ENCODE measurements at places on chromosomes 4 and X.

DNA sequence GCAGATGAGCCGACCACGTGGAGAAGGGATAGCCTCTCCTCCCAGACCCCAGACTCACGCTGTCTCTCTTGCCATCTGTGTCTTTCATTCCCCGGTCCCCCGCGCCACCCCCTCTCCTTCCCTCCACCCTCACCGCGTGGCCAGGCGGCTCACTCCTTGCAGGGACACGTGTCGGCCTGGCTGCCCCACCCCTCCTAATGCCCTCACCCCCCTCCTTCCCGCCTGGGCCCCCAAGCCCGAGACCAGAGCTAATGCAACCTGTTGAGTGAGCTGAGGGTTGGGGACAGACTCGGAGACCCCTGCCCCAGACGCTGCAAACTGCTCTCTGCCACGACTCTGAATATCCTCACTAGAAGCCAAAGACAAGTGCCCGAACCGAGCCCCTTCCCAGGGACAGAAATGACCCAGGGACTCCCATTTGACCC lies 1.8 kb downstream of the SLC38A5 start:
- no peak for DNase-seq

GRCh38 chr4:57094832-57095223 lies 15.4 kb downstream of the IGFBP7 start:
- no peak for DNase-seq

DNA sequence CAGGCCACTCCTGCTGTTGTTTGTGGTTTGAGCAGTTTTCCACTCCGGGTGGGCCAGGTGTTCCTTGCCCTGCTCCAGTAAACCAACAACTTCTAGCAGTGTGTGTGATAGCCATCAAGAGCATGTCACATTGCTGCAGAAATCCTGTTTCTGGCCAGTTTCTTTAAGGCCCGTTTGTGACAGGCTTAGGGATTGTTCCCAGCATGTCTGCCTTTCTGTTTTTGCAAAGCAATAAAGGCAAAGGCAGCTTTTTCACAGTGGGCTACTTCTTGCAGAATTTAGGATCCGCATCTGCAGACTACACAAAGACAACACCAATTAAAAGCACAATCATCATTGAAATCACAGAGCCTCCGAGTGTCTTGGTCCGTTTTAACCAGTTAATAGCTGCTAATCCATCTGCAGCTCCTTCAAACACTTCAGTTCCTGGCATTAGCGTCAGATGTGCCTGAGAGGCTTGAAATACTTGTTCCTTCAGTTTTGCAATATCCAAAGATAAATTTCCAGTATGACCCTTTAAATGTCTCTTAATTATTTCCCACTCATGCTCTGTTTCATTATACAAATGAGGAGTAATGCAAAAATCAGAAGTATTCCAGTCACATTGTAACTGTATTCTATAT lies 65.1 kb downstream of the ADAM29 start:
- no peak for DNase-seq

DNA sequence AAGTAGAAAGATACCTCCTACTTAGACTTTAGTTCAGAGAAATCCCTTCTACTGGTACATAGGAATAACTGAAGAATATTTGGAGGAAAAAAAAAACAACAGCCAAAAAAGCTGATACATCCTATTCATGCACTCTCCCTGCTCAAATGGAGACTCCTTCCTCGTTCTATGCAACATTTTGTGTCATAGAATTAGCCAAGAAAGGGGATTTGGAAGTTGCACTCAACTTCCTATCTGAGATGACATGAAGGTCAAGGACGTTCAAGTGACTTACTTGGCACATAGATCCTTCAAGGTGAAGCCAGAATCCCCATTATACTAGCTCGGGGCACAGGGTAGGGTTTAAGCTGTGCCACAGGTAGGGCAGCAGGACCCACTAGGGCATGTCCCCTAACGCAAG lies 56.2 kb upstream of the S100G start:
- no peak for DNase-seq

GRCh38 chr4:66178906-66179305 lies 508.6 kb upstream of the EPHA5 start:
- no peak for DNase-seq

GRCh38 chr4:94403751-94404150 lies 48.0 kb upstream of the PDLIM5 start:
- DNase-seq: no peak

GRCh38 chr4:24471486-24472160 lies 112.7 kb downstream of the DHX15 start:
- no peak for DNase-seq

DNA sequence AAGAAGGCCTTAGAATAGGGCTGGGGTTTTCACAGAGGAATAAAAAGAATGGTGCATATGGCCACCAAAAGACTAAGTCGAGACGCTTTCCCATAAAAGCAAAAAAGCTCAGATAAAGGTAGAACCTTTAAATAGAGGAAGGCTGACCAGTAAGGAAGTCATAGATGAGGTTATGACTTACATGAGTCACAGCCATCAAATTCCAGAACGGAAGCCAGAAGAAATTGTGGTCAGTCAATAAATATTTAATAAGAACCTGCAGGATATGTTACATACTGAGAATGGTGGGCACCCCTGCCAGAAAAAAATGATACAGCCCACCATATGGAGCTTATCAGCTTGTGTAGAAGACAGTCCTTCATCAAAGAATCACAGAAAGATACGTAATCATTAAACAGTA lies 120.1 kb downstream of the MANBA start:
- no peak for DNase-seq

GRCh38 chr4:10639100-10639499 lies 45.5 kb downstream of the CLNK start:
- DNase-seq: no peak

GRCh38 chr4:75733369-75733768 lies 9.0 kb downstream of the USO1 start:
- DNase-seq: no peak

DNA sequence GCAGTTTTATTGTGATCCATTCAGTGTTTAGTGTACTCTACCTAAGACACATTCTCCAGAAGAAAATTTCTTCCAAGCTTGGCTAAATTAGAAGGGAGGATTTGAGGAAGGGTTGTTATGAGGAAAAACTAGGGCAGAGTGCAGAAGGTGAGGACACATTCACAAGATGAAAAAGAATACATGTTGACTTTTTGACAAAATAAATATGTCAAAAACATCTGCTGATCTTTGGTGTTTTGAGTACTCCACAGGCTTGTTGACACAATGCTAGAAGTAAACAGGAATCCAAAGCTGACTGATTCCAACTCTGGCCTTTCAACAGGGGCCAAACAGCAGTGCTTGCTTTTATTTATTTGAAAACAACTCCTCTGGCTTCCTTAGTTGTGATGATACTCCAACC lies 125.8 kb upstream of the SLC7A11 start:
- DNase-seq: no peak

DNA sequence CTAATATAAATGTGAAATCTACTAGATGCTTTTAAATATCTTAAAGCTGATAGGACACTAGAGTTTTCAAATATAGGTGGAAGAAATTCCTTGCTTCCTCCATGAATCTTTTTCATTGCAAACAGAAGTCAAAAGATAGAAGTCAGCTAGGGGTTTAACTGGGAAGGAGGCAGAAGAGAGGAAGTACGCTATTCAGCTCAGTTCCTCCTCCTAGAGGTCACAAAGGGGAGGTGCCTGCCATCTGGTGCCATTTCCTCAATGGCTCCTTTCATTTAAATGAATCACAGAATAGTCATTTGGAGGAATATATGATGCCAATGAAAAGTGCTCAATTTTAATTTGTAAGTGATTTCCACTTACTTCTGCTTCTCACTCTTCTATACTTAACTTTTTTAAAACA lies 8.5 kb downstream of the COL25A1 start:
- DNase-seq: no peak

DNA sequence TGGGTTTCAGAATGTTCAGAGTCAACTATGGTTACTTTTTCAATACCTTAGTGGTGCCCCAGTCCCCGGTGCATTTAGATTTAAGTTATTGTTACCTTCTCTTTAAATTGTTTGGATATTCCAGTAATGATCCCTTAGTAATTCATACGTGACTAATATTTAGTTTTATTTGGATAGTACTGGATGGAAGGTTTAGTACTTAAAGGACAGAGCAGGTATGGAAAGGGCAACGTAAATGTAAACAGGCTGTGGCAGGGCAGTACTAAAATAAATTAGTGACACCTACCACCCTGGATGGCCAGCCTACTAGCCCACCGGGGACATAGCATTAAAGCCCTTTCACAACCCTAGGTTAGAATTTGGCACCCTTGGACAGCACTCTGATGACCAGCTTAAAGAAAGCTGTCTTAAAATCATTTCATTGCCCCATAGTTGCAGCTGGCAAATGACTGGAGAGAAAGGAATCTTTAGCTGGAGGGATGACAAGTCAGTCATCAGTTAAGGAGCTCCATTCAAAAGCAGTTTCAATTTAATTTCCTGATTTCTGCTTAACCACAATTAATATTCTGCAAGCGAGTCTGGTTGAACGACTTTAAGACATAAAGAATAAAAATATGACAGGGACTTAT lies 16.4 kb downstream of the PLP1 start:
- no peak for DNase-seq

DNA sequence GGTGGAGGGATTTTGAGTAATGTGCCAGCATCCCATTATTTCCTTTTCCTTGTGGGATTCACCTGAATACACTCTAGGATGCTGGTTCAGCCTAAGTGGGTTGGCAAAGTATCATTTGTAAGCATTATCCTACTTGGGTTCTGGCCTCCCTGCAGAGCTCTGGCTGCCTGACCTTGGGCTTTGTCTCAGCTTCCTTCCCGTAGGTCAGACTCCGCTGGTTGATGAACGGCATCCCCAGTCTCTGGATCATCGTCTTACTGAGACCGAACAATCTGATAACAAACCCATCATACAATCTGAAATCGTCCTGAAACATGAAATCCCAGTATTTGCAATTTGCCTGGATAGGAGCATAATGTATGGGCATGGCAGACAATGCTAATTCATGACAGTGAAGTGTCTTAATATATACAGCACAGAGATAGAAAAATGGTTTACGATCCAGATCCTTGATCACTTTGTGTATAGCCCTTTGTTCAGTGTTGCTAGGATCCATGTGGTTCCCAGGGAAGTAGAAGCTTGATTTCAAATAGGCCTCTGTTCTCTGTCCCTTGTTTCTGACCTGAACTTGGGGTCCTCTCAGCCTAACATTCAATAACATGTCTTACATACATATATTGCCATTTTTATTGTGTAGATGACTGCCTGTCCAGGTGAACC lies 5.5 kb downstream of the MID2 start:
- DNase-seq: no peak

DNA sequence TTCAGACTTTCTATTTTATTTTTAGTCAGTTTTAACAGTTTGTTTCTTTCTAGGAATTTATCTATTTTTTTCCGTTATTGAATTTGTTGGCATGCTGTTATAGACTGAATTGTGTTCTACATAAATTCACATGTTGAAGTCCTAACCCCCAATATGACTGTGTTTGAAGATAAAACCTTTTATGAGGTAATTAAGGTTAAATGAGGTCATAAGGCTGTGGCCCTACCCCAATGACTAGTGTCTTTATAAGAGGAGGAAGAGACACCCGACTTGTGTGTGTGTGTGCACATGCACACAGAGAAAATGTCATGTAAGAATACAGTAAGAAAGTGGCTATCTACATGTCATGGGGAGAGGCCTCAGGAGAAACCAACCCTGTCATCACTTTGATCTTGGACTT lies 146.3 kb downstream of the BRWD3 start:
- DNase-seq: no peak

GRCh38 chr4:105148356-105148755 lies 1.7 kb downstream of the TET2 start:
- no peak for DNase-seq

- no peak for DNase-seq
These were observed 252.4 kb downstream of the SPOCK3 start for GRCh38 chr4:166981847-166982246.

GRCh38 chr4:52112411-52112810 lies 61.3 kb downstream of the SPATA18 start:
- DNase-seq: no peak

GRCh38 chr4:168683595-168683994 lies 186.7 kb downstream of the PALLD start:
- no peak for DNase-seq

GRCh38 chrX:105715746-105716145 lies 106.6 kb upstream of the NRK start:
- DNase-seq: no peak

- DNase-seq: no peak
These were observed 608.4 kb downstream of the ANKRD50 start for GRCh38 chr4:124104101-124104500.

DNA sequence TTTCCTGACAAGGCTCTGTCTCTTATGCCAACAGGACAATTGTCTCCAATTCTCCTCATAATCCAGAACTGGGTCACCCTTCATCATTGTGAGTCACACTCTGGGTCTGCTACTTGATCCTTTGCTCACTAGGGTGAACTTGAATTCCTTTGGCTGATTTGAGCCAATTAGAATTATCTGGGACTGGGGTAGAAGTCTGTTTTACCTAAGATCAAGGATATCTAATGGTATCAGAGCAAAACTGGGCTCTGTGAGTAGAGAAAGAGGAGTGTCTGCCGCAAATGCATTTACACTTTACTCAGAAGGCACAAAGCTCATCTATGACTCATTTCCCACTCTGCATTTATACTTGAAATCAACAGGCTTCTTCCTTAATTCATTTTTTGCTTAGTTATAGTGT lies 72.6 kb downstream of the PITX2 start:
- no peak for DNase-seq

GRCh38 chrX:84108584-84108983 lies 79.4 kb downstream of the RPS6KA6 start:
- no peak for DNase-seq

DNA sequence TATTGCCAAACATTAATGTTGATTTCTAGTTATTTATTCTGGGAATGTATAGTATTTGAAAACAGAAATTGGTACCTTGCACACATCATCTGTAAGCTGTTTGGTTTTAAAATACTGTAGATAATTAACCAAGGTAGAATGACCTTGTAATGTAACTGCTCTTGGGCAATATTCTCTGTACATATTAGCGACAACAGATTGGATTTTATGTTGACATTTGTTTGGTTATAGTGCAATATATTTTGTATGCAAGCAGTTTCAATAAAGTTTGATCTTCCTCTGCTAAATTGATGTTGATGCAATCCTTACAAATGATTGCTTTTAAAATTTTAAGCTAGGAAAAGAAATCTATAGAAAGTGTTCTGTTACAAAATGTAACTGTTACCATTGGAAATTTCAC lies 30.8 kb upstream of the FMR1NB start:
- DNase-seq: no peak

DNA sequence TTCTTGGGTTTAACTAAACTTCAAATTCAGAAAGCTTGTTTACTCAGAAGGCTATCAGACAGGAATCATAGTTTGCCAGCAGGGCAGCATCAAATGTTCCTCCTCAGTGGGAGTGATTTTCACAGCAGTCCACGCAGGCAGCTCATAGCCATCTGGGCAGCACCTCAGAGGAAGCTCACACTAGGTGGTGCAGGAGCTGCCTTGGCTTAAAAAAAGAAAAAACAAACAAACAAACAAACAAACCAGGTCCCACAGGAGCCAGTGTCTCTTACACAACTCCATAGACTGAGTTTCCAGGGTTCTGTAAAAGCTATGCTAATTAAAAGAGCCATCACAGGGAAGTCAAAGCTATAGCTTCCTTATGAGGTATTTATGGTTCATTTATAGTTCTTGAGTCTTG lies 10.5 kb upstream of the KLHL5 start:
- DNase-seq: no peak
